PC-3 (cell line): ENCODE measurements at places on chromosomes 13 and 19.

DNA sequence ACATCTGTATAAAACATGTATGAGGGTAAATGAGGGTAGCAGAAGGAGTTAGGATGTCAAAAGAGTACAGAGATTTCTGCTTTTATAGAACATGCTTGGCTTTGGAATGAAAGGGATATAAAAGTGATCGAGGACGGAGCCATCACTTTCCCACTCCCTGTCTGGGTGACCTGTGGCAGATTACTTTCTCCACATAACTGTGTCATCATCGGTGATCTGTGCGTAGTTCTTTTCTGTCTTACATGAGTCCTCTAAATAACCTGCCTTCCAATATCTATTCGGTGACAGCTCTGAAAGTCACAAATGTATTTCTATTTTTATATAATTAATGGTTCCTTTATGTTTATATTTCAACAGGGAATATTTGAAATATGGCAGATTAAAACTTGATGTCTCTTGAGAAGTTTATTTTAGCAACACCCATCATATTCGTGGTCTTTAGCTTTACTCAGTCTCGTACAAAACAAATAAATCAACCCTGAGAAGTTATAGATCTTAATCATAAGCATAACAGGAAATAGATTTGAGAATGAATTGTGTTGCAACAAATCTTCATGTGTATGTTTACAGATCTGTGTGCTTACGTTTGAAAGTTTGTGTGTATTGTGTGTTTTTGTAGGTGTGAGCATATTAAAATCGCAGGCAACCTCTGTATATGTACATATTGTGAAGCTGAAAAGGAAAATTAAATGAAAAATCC is 1094.3 kb downstream of the EFNB2 start:
- peak; percentile 49 for DNase-seq

DNA sequence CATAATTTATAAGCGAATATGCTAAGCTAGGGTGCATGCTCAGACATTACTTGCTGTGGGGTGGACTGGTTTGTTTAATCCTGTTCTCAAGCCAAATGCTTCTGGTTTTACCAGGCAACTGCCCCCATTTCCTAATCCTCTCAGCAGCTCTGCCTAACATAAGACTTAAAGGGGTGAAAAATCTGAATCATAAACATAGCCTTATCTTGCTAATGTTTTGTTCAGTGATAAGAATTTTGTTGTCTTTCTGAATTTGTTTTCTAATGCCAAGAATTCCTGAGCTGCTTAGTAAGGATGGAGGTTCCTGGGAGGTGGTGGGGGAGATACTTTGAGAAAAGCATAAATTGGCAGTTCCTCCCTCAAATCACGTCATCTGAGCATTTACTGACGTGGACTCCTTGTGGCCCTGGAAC is 42.7 kb downstream of the ING1 start:
- no peak for DNase-seq

DNA sequence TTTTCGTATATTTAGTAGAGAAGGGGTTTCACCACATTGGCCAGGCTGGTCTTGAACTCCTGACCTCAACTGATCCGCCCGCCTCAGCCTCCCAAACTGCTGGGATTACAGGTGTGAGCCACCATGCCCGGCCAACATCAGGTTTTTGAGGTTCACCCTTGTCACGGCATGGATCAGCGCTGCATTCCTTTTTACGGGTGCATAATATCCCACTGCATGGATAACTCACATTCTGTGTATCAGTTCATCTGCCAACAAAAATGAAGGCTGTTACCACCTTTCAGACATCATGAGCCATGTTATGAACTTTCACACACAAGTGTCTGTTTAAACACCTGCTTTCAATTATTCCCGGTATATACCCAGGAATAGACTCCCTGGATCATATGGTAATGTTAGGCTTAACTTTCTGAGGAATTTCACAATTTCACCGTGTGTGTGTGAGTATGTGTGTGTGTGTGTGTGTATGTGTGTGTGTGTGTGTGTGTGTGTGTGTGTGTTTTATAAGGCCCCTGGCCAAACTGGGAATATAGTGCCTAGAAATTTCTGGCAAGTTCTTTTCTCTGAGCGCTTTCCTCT is 52.2 kb downstream of the AP1M1 start:
- no peak for DNase-seq

GRCh38 chr13:94033098-94033497 is 446.4 kb downstream of the DCT start:
- no peak for DNase-seq

- DNase-seq, result no peak
Measured at GRCh38 chr13:65111223-65111622, 2118.9 kb downstream of the PCDH9 start.

DNA sequence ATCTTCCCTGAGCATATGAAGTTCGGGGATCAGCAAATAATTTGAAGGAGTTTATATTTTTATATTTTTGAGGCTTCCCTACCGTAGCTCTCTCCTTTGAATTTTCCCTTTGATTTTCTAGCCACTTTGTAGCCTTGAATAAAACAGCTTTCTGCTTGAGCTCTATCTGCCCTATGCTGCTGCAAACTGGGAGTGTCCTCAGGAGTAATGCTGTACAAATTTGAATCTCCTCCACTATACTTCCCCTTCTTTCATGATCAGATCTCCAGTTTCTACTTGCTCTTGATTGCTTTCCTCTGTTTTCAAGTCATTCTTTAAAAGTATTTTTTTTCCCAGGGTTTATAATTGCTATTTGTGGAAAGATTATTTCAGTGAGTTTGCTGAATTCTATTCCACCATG is 14.6 kb downstream of the PDS5B start:
- DNase-seq, result no peak

DNA sequence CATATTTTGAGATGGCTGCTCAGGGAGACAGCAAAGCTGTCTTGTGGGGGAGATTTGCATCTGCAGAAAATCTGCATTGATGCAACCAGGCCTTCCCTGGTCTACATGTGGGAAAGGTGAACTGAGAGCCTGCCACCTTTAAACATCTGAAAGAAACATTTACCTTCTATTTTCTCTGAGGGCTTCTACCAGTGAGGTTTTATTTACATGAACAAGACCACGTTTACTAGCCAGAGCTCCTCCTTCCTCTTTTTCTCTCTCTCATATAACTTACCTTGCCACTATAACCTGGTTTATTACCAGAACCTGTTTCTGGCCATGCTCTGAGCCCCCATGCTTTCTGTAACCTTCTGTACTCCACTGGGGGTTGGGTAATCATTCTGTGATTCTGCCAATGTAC is 14.4 kb upstream of the RUBCNL start:
- DNase-seq, result no peak

- DNase-seq, result no peak
Measured at GRCh38 chr13:44337581-44337980, 36.0 kb upstream of the SERP2 start.

DNA sequence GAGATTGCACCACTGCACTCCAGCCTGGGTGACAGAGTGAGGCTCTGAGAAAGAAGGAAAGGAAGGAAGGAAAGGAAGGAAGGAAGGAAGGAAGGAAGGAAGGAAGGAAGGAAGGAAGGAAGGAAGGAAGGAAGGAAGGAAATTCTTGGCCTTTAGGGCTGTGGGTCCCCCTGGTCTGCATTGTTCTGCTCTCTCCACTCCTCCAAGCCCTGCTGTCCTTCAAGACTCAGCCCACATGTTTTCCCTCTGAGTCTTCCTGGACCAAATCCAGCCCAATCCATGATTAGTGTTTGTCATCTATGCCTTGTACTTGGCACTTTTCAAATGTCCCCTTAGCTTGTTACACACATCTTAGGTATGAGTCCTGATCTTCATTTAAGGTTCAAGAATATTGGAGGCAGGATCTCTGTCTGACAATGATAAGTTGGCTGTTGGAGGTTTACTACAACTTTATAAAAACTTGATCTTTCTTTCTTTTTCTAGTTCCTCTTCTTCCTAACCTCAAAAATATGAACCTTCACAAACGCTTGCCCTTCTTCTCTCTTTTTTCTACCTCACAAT is 48.8 kb upstream of the INTS6 start:
- DNase-seq, result peak; percentile 65

DNA sequence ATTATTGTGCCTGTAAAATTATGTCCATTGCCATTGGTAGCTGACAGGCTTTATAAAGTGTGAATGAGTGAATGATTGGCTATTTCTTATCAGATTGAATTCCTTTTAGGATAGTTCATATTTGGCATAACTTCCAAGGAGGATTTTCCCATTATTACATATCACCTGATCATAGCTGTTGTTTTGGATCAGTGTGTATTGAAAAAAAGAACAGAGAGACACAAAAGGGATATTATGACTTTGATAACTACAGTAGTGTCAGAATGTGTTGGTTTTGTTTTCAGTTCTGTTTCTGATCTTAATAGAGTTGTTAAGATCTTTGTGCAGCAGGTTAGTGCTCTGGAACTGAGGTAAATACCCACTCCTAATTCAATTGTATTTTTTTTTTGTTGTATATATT is 103.8 kb downstream of the LRCH1 start:
- no peak for DNase-seq

DNA sequence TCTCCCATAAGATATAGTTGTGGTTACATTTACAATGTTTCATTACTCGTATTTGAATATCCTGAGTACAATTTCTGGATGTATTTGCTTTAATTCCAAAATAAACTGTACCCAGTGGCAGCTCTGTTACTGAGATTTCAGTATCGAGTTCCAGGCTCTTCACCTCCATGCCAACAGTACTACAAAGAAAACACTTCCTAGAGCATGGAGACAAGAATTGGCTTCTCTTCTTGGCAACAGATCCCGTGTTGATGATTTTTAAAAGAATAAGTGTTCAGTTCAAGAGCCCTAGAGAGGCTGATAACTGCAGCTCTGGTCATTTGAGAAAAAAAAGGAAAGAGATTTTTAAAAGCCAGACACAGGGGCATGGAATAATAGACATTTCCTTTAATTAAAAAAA is 302.8 kb downstream of the EFNB2 start:
- no peak for DNase-seq

DNA sequence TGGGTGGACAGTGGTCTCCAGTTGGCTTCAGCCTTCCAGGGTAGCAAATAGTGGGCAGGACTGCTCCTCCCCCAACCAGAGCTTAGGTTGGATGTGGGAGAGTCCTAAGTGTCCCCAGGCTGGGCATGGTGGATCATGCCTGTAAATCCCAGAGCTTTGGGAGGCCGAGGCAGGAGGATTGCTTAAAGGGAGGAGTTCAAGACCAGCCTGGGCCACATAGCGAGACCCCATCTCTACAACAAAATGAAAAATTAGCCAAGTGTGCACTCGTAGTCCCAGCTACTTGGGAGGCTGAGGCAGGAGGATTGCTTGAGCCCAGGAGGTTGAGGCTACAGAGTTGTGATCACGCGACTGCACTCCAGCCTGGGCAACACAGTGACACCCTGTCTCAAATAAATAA is 7.4 kb downstream of the RRAS start:
- no peak for DNase-seq

DNA sequence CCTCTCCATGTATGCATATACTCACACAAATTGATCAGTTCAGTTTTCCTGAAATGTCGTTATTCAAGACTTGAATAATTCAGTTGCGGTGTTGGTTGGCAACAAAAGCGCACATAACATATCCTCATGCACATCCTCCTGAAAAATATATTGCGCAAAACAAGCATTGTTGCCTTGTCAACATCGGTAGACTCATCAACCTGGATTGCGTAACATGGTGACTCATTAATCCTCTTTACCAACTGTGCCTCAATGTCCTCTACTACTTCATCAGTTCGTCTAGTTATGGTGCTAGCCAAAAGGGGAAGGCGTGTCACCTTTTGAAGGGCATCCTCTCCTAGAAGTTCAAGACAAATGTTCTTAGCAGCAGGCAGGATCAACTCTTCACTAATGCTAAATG is 357.7 kb downstream of the LMO7 start:
- peak; percentile 70 for DNase-seq

- no peak for DNase-seq
Measured at GRCh38 chr19:4542896-4543841, 3.3 kb upstream of the LRG1 start.

DNA sequence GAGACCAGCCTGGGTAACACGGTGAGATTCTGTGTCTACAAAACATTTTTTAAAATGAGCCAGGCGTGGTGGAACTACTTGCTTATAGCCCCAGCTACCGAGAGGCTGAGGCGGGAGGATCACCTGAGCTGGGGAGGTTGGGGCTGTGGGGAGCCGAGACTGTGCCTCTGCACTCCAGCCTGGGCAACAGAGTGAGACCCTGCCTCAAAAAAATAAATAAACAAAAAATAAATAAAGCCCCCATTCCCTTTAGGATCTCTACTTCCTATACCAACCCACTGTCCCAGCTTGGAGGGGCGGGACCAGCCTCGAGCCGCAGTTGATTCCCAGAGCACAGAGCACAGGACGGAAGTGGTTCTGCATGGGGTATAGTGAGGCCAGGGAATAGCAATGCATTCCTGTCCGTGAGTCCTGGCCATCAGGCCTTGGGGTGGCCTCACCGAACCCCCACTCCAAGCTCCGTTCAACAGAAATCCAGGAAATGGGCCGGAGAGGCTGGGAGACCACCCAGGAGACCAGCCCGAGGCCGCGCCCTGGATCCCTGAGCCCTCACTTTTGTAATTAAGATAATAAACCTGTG is 4.9 kb upstream of the PTBP1 start:
- DNase-seq, result no peak

DNA sequence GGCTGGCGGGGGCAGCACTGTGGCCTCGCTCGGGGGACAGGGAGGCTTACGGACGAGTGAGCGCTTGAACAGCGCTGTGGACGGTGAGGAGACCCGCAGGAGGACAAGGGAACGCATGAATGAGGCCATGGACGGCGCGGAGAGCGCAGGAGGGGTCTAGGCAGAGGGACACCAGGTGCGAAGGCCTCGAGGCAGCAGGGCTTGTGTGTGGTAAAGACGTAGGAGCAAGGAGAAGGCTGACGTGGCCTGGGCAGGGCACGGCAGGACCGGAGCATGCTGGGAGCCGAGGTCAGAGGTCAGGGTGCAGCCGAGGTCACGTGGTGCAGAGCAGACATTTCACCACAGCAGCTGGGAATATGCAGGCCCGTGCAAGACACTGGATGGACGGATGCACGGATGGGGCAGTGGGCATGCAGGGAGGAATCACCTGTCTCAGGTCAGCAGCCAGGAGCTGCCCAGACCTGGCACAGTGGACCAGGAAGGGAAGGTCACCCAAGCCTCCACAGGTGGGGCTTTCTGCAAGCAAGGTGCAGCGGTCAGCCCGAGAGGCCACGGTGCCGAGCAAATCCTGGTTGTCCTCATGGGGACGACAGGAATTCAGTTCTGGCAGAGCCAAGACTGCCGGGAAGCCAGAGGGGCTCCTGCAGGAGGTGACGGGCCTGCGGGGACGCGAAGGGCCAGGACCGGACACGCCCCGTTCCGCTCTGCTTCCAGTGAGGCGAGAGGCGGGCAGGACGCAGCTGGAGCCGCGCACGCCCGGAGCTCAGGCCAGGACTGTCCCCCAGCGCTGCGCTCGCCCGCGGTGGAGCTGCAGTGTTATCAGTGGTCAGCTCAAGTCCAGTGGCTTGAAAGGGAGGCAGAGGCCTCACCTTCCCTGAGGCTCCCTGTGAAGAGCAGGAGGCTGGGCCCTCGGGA is 72.2 kb downstream of the RASA3 start:
- DNase-seq, result no peak

GRCh38 chr13:32471187-32471922 is 43.4 kb upstream of the N4BP2L1 start:
- DNase-seq, result peak; percentile 6
